ENCODE measurements at places on chromosomes 7 and 10.

GRCh38 chr7:21426286-21427181 lies 1.3 kb upstream of the SP4 start:
- DNase-seq = no peak

DNA sequence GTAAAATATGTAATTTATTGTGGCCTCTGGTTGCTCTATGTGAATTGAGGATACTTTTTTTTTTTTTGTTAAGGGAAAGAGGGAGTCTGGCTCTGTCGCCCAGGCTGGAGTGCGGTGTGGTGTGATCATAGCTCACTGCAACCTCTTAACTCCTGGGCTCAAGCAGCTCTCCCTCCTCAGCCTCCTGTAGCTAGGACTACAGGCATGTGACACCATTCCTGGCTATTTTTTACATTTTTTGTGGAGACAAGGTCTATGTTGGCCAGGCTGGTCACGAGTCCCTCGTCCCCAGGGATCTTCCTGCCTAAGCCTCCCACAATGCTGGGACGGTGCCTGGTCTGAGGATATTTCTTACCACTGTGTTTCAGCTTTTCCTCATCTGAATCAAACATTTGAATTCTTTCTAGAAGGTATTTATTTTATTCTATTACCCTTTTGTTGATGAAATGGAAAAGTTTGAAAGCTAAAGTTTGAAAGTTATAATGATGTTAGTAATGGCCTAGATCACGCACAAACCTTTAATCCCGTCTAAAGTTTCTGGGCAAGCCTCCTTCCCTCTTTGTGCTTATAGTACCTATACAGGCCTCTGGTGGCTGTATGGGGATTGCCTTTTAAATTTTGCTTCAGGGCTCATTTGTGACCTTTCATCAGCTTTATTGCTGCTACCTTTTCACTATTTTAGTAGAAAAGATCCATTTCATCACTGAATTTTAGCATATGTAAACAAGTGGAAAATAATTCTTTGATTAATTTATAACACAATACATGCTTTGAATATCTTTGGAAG lies 2.0 kb downstream of the IFRD1 start:
- no peak for DNase-seq

GRCh38 chr10:86512137-86512536 lies 9.5 kb downstream of the WAPL start:
- DNase-seq = no peak

DNA sequence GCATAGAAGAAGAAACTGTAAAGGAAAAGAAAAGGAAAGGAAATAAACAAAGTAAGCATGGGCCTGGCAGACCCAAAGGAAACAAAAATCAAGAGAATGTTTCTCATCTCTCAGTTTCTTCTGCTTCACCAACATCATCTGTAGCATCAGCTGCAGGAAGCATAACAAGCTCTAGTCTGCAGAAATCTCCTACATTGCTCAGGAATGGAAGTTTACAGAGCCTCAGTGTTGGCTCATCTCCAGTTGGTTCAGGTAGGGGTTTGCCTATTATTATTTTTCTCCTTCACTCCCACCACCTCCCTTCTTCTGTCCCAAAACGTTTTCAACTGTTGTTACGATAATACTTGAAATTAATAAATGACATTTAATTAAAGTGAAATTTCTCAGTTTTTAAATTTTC lies 139.6 kb downstream of the MLLT10 start:
- no peak for DNase-seq

DNA sequence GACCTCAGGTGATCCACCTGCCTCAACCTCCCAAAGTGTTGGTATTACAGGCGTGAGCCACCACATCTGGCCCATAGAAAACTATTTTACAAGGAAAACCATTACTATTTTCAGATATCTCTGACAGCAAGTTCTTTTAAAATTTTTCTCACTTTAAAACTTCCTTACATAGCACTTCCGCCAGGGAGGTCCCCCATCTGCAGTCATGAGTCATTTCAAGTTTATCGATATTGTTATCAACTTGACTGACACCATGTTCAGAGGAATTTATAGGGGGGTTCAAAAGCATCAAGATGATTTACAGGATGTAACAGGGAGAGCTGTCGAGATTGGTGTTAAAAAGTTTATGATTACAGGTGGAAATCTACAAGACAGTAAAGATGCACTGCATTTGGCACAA lies 88.8 kb downstream of the NRBF2 start:
- no peak for DNase-seq

GRCh38 chr10:62162261-62162981 lies 106.2 kb downstream of the RTKN2 start:
- DNase-seq = no peak

DNA sequence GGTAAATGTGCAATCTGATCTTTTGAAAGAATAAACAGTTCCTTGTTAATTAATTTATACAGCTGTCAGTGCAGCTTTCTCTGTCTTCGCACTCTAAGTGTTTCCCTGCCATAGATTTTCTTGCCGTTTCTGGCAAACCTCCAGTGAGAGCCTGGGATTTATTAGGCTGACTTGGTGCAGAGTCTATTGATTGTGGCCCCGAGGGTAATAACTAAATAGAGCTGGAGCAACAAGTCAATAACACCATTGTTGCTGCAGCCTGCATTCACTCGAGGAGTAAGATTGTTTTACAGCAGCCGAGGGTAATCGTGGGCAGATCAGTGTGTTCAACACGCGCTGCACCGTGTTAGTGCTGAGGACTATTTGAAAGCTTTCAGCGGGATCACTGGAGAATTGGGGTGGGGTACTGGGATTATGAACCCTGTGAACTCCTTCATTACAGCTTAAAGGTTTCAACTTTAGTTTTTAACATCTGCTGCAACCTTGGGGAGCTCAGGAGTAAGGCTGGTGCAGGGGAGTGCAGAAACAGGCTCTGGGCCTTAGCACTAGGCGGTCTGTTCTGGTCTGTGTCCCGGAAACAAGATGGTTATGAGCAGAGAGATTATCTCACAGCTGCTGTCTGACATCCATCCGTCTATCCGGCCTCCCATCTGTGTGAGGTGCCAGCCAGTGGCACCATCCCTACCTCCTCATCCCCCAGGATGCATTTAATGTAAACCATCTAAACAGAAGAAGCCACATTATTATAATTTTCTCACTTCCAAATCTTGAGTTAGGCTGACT lies 174.0 kb upstream of the TCF7L2 start:
- no peak for DNase-seq

GRCh38 chr7:30428246-30429155 lies 50.1 kb downstream of the NOD1 start:
- no peak for DNase-seq

DNA sequence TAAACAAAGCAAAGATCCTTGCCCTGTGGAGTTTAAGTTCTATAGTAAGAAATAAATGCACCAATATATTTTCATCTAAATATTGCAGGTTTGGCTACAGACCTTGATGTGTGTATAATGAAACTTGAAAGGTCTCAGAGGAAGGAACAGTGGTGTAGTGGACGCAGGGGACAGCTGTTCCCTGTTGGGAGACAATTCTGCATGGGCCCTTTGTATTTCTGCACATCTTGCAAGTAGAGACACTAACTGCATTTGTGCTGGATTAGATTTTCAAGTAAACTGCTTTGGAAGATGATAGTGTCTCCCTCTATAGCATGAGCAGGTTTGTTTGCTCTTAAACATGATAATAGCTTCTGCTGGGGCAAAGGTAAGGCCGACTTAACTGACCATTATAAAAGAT lies 57.5 kb upstream of the FAM133B start:
- DNase-seq = no peak

GRCh38 chr7:132537456-132538145 lies 38.7 kb downstream of the PLXNA4 start:
- DNase-seq = no peak

DNA sequence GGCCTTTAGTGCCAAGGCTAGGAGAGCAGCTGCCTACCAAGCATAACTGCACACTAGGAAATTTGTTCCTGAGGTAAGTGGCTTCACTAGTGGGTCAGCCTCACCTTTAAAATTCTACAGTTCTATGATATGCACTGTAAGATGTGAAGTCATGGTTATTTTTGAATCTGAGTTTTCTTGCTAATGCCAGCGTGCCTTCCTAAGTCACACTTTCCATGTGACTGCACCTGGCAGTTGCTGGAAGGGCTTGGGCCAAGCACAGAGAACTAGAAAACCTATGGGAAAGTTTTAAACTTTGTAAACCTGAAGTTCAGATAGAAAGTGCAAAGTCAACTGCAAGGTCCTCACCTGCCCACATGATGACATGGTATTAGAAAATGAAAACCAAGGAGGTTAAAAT lies 42.5 kb downstream of the STEAP1B start:
- DNase-seq = no peak

DNA sequence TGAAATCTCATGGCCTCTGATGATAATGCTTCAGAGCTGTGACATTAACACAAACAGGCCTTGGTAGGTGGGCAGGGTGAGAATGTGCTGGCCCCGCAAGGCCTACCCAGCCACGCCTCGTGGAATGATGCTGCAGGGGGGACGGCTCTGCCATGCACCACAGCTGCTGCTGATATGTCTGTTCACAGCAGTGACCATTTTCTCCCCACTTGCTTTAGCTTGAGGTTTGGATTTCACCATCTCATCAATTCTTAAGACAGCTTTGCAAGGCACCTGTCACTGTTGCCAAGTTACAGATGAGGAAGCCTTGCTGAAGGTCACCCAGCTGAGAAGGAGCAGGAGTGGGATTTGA lies 128.3 kb downstream of the PTPN20 start:
- no peak for DNase-seq

- no peak for DNase-seq
Measured at GRCh38 chr7:123401295-123401694, 133.1 kb downstream of the IQUB start.

GRCh38 chr7:25196132-25196896 lies 32.0 kb downstream of the NPVF start:
- no peak for DNase-seq

Data from activated naive CD4-positive, alpha-beta T cell treated with anti-CD3 and anti-CD28 coated beads for 36 hours (primary cell).